ENCODE measurements at places on chromosomes 3 and 15.
A peak's percentile ranks its signal among the peaks of the same experiment; 100 is the strongest.

GRCh38 chr3:23146163-23146562 lies 57.0 kb upstream of the UBE2E2 start:
- no peak for DNase-seq

GRCh38 chr3:99971761-99972160 lies 142.5 kb downstream of the FILIP1L start:
- DNase-seq = no peak

DNA sequence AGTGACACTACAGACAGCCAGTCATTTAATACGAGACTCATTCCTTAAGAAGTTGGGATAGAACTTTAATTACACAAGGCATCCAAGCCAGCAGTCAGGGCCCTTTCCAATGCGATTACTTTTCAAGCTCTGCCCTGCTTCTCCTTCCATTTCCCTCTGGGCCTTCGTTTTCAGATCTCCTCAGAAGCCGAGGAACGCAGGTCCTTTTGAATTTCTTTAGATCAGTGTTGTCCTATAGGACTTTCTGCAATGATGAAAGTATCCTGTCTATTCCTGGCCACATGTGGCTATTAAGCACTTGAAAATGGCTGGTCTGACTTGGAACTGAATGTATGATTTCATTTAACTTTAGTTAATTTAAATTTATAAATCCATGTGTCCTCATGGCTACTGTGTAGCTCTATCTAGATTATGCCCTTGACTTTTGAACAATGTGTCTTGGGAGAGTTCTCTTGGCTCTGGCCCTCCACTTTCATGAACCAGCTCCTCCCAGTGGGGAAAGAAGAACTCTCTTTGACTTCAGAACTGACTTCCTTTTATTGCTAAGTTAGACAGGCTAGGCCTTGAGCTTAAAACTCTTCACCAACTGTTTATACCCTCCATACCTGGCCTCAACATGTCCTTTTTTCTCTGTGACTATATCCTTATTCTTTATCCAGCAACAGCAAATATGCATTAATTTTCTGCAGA lies 22.6 kb downstream of the TGFBR2 start:
- DNase-seq = peak; percentile 71

- no peak for DNase-seq
Measured at GRCh38 chr3:34947834-34948233, 691.5 kb upstream of the ARPP21 start.

- no peak for DNase-seq
Measured at GRCh38 chr15:77974098-77974414, 103.5 kb downstream of the TBC1D2B start.

- DNase-seq = no peak
Measured at GRCh38 chr3:183315739-183316138, 62.7 kb downstream of the B3GNT5 start.

GRCh38 chr3:42749025-42749752 lies 23.9 kb downstream of the CCDC13 start:
- no peak for DNase-seq

GRCh38 chr15:73851689-73852088 lies 21.7 kb upstream of the TBC1D21 start:
- peak; percentile 51 for DNase-seq

DNA sequence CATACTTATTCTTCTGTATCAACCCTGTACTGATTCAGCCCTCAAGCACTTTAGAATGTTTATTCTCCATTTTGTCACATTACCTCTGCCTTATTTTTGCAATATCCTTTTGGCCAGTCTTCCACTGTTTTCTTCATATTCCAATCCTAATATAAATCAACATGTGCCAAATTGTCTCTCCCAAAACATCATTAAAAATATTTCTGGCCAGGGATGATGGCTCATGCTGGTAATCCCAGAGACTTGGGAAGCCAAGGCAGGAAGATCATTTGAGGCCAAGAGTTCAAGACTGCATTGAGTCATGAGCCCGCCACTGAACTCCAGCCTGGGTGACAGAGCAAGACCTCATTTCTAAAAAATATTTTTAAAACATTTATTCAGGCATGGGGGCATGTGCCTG lies 641.4 kb upstream of the CBLB start:
- no peak for DNase-seq

DNA sequence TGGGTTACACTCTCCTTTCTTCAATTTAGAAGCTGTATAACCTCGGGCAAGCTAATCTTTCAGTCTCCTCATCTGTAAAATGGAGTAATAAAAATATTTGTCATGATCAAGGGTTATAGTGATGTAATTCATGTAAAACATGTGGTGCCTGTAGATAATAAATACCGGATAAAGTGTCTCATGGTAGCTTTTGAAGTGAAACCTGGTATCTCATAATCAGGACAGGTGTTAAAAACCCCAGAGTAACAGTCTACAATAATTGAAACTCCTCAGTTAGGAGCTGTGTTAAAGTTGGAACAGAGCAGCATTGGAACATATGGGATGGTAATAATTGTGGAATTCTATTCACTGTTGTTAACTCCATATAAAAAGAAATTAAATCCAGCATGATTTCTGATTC lies 884 bp upstream of the KNL1 start:
- no peak for DNase-seq

GRCh38 chr3:17747890-17748247 lies 5.4 kb upstream of the TBC1D5 start:
- DNase-seq = no peak

GRCh38 chr3:15860014-15860934 lies 62.5 kb upstream of the ANKRD28 start:
- peak; percentile 73 for DNase-seq

All from activated CD4-positive, alpha-beta T cell treated with anti-CD3 and anti-CD28 coated beads, Interleukin-2, Interleukin-6, amounts not matched to agents 100 ng/mL and 50 ng/mL, durations not matched to agents 16 hours and 8 hours (primary cell).